ENCODE measurements at places on chromosomes 2 and 18.

DNA sequence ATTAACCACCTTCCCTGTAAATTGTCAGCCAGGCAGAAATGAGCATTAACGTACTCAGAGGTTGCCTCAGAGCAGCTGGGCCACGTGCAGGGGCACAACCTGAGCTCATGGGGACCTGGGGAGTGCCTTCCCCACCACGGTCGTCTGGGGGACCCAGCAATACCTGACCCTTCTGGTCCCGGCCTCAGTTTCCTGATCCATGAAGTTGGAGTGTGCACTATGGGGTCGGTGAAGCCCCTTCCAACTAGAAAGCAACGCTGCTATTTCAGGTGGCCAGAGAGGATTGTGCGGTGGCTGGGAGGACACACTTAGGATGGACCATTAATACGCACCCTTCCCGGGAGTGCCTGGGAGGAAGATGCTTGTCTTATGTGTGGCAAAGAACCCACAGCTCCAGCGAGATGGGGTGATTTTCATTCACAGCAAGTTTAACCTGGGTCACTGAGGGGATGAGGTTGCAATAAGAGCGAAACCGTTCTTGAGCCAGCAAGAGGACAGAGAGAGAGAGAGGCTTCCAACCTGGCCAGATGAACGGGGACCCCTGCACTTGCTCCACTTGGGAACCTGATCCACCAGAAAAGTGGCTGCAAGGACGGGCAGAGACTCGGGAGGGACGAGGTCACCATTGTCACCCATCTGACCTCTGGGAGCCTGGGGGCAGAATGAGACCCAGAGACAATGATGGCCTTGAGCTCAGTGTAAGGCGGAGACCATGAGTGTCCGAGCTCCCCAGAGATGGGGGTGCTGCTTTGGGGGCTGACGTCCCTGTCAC, 36.2 kb downstream of the NGEF start:
- no peak for DNase-seq

DNA sequence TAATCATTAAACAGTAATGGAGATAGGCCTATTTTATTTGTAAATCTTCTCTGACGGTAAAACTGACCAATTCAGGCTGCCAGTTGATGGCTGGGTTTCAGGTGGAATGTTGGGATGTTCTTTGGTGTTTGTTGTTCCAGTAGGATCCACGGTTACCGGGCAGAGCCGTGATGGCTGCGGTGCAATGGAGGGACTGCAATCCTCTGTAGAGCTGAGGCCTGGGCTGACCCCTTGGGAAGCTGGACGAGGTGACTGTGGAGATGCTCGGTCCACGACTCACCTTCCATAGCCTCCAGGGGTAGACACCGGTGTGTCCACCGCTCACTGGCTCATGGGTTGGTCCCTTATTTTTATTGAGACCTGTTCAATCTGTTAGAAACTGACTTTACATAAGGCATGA, 42.5 kb downstream of the ZNF519 start:
- no peak for DNase-seq

DNA sequence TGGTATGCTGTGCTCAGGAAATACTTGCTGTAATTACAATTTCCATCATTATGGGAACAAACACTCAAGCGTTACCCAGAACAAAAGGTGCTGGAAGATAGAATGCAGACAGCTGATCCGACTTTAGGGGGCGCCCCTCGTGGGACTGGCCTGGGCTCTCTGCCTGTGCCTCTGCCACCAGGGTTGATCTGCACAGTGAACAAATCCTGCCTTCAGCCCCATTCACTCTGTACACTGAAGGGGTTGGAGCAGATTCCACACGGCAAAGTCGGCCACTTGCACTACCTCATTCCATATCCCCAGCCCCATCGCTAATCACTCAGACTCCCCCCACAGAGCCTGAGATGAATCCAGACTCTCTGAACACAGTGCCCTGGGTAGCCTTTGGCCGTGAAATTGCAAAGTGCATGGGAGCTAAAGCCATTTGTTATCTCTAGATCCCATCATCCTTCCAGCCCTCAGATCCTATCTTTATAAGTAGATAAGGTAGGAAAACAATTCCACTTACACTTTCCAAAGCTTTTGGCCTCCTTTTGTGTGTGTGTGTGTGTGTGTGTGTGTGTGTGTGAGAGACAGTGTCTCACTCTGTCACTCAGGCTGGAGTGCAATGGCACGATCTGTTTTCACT, 69.3 kb downstream of the INPP5D start:
- DNase-seq: peak; percentile 80

- no peak for DNase-seq
These were observed 996 bp downstream of the PTCD3 start for GRCh38 chr2:86107031-86107430.

GRCh38 chr18:3579701-3580100, 129.7 kb downstream of the TGIF1 start:
- no peak for DNase-seq

DNA sequence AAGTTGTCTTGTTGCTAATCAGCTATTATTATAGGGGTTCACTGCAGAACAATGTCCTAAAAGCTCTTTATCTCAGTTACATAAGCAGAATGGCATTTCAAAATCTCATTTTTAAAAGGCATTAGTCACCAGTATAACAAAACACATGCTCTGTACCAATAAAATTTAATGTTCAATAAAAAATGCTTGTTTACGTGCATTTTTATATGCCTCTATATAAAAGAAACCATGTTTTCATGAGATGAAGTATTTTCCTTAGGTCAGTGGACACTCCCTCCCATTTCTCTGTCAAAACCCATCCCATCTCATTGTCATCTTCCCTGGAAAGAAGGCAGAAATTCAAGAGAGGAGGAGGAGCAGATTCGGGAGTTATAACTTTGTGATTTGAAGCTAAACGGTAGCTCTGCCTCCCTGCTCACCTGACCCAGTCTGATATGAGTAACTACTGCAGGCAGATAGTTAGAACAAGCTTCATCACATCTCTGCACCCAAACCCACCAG, 231.9 kb upstream of the SIX2 start:
- no peak for DNase-seq

- no peak for DNase-seq
These were observed 84.3 kb upstream of the MAP4K4 start for GRCh38 chr2:101613056-101613704.

GRCh38 chr18:66575263-66575662, 28.6 kb downstream of the CDH19 start:
- no peak for DNase-seq

DNA sequence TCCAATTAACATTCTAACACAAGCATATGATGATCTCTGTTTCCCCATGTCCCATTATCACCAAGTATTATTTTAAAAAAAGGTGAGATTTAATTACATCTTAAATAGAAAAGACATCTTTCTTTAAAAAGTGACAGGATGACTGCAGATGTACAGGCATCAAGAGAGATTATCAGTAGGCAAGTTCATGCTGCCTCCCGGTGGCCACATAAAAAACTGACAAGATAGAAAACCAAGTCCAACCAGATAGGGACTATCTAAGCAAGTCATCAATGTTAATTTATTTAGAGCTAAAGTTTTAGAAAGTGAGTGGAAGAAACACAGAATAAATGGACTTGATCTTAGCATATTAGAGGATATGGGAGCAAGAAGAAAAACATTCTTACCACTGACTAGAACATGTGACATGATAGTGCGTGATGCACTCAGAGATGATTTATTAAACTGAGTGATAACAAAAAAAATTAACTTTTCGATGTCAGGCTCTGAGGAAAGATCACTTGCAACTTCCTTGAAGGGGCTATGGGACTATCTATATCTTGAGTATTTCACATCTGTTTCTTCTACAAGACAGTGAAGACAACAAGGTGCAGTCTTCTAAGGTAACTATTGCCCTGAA, 5.4 kb upstream of the TDRD15 start:
- no peak for DNase-seq

DNA sequence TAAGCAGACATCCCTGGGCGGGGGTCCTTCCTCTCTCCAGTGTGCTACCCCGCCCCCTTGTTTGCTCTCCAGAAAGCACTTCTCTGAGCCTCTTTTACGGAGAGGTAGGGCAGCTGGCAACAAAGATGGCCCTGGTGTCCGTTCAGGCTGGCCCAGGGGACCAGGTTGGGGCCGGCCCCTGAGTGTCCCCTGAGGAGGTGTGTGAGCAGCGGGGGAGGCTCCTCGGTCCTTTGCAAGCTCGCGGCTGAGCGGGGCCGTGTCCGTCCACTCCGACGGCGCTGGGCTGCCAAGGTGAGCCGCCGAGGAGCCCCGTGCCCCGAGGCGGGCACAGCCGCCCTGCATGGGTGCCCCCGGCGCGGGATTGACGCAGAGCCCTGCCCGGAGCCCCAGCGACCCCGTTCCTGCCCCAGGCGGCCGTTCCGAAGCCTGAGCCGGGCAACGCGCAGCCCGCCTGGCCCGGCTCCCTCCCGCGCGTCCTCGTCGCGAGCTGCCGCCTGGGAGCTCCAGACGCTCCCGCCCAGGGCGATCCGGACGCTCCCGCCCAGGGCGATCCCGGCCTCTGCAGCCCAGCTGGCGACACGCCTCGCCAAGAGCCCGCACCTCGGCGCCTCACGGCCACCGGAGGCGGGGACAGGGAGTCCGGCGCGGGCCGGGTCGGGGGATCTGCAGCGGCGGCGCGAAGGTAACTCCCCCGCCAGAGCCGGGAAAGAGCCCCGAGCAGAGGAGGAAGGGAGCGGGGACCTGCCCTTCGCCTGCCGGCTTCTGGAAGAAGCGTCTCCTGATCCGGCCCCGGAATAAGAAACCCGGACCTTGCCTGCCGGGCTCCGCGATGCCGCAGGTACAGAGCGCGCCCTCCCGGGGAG, at the start of gene PROKR1:
PROKR1 (plus strand) TSS at position 569 of the 863 bp plus-strand sequence. CDS start 2,243 bp downstream, outside the sequence.
- DNase-seq: peak; percentile 17

DNA sequence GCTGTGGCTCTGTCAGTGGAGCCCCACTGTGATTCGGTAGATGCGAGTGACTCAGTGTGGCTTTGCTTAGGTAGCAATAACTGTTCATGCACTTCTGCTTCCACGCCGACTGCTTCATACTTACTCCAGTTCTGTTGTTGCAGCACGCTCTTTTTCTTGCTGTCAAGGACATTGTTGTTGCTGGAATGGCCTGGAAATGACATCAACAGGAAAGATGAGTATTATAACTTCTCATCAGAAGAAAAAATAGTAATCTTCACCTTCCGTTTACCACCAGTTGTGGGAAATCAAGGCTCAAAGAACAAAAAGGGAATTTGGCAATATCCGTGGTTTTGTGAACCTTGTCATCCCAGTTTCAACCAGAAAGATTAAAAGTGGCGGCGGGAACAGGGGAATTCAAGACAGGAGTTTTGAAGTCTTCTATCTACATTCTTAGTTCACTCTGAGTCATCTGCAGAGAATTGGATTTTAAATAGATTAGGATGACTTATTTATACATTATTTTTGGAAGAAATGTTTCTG, 8.3 kb downstream of the TM4SF20 start:
- no peak for DNase-seq

Measured in NCI-H1436 (cell line).